Mesothelial cell of epicardium (in vitro differentiated cells): ENCODE measurements at places on chromosomes 4 and X. TPM values are rescaled to one million over a fixed set of nuclear protein-coding genes. Genes with fewer than 3 reads are reported as not detected.

Gene SLC10A7
- 13.3 to 15.9 TPM (median 15.5 TPM) in 3 replicates for total RNA-seq

DNA sequence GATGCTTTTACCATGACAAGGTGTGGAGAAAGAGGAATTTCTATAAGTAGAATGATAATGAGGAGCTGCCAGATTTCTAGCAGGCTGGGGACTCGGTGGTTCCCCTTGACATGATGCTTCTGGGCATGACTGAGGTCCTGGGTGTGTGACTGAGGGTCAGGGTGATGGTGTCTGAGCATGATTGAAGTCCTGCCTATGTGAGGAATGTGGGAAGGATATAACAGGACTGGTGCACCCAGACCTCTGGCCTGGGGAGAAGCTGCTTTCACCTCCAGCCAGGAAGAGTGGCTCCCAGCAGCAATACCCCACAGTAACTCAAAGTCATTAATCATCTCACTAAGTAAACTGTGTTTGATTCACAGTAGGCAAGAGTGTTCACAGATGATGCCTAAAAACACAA, 17.4 kb downstream of the SORBS2 start:
- H3K27me3 ChIP-seq, result peaks cover 3% of the 10 kb centered on the region
- no peaks in the 10 kb centered on the region for H3K36me3 ChIP-seq
- no peak overlapping the region for H3K27ac ChIP-seq
- no peak for DNase-seq

DNA sequence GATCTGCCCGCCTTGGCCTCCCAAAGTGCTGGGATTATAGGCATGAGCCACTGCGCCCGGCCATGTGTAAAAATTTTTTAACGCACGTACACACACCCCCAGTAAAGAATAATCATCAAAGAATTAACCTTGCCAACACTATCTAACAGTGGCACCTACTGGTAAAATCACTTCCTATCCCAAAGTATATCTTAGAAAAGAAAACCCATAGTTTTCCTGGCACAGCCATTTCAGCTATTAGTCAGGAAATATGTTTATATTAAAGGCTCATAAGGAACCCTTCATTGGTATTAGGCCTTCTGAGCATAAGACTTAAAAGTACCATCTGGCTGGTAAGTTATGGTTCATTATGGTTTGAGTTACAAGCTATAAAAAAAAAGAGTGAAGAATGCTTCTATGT, 14.1 kb downstream of the S100G start:
- H3K4me1 ChIP-seq, result no peaks in the 10 kb centered on the region
- H3K36me3 ChIP-seq, result peaks cover 48% of the 10 kb centered on the region
- H3K27me3 ChIP-seq, result no peaks in the 10 kb centered on the region
- no peak for DNase-seq

DNA sequence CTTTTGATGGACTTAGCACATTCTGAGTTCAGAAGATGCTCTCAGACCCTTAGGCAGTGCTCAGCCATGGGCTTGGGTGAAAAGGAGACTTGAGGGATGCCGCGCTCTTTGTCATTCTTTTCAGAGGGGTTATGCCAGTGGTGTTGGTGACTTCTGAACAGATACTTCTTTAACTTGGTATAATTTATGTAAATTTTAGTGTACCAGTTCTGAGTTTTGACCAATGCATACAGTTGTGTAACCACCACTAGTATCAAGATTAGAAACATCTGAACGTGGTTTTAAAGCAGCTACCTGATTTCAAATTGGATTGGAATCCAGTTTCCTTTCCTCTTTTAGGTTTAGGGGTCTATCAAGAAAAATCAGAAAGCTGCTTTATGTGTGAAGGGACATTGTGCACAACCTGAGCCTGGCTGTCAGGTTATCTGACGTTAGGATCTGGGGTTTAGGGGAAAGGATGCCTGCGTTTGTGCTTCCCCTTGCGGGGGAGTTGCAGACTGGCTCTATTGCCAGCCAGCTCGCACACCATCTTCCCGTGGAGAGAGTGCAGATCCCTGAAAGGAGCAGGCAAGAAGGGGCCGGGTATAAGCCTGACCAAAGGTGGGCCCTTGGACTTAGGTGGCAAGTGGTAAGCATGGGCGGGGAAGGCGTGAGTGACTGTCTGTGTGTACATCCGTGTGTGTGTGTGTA, 19.0 kb downstream of the SMS start:
- no peaks in the 10 kb centered on the region for H3K27me3 ChIP-seq
- peak overlapping the region; percentile 86 for H3K27ac ChIP-seq
- peaks cover 64% of the 10 kb centered on the region for H3K4me1 ChIP-seq
- H3K36me3 ChIP-seq, result peaks cover 11% of the 10 kb centered on the region
- H3K4me3 ChIP-seq, result no peak overlapping the region

- H3K27ac ChIP-seq, result no peak overlapping the region
- no peaks in the 10 kb centered on the region for H3K4me1 ChIP-seq
- no peak for DNase-seq
Observed at GRCh38 chr4:126386512-126386911, 1071.8 kb downstream of the FAT4 start.

DNA sequence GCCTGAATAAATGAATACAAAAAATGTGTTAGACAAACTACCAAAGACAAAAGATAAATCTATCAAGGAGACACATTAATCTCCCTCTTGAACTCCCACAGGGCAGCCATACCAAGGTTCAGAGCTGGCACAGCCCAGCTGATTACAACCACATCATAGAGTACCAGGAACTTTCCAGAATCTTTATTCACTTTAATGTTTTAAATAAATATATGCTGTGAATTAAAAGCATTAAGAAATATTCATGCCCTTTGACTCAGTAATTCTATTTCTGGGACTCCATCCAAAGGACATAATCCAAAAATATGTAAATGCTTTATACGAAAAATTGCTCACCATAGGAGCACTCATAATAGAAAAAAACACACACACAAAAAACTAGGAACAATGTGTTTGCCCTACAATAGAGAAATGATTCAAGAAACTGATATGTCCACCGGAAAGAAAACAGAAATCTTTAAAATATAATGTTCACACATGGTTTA, 126.0 kb downstream of the LDB2 start:
- no peaks in the 10 kb centered on the region for H3K36me3 ChIP-seq
- DNase-seq, result no peak
- peaks cover 13% of the 10 kb centered on the region for H3K27me3 ChIP-seq
- peaks cover 3% of the 10 kb centered on the region for H3K4me1 ChIP-seq

- no peak for DNase-seq
- H3K4me3 ChIP-seq, result no peak overlapping the region
- no peaks in the 10 kb centered on the region for H3K27me3 ChIP-seq
- peaks cover 27% of the 10 kb centered on the region for H3K36me3 ChIP-seq
- H3K27ac ChIP-seq, result no peak overlapping the region
- no peaks in the 10 kb centered on the region for H3K4me1 ChIP-seq
Observed at GRCh38 chr4:119227690-119228089, 15.2 kb downstream of the USP53 start.
